Epithelial cell of proximal tubule (primary cell): ENCODE measurements at places on chromosomes 4 and X.

GRCh38 chrX:42378857-42379256 lies 399.1 kb downstream of the PPP1R2C start:
- DNase-seq: no peak

DNA sequence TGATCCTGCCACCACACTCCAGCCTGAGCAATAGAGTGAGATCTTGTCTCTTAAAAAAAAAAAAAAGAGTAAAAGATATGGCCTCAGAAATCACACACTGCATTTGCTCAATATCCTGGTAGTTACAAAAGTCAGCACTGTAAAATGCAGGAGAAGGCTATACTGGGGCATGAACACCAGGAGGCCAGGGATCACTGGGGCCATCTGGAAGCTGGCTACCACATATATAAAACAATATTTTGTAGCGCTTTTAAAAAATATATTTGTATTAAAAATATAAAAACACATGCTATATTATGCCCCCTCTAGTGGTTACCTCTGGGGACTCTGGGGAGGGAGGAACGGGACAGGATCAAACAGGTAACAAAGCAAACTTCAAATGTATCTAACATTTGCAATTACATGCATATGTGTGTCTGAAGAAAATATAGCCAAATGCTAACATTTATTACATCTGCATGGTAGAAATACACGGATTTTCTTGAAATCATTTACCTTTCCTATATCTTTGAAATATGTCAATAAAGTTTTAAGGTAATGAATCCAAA lies 4.0 kb downstream of the C4orf46 start:
- DNase-seq: no peak

DNA sequence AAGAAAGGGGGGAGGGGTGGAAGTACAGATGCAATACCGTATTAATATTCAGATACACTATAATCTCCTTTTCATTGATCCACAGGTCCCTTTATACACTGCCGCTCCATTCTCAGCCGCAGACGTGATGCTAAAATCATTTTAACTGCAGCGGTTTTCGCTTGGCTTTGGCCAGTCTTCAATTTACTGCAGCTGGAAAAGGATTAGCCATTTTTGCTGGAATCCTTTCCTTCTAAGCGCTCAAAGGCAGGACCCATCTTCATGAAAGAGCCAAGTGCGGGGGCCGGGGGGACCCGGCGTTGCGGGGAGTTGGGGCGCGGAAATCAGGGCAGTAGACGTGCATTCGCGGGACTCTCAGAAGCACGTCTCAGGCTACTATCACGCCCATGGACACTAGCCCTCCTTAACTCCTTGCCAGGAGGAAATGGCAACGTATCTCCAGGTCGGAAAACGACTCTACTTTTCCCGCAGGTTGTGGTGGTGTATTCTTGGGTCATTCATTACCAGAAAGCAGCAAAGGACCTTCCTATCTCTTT lies 1.7 kb upstream of the PCDH10 start:
- DNase-seq: no peak

DNA sequence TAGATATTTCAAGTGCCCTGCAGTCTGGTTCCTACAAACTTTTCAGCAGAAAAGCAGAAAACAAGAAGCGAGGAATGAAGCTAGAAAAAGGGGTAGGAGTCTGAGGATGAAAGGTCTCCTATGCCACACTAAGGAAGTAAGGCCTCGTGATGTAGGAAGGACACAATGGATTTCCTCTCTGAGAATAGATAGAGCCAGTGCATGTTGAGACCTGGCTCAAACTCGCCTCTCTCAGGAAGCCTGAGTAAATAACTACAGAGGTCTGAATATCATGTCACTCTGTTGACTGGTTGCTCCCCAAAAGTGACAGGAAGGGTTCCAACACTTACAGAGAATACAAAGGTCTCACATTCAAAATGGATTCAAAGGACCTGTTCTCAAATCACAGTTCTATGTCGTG lies 93.3 kb downstream of the GRIA3 start:
- no peak for DNase-seq

DNA sequence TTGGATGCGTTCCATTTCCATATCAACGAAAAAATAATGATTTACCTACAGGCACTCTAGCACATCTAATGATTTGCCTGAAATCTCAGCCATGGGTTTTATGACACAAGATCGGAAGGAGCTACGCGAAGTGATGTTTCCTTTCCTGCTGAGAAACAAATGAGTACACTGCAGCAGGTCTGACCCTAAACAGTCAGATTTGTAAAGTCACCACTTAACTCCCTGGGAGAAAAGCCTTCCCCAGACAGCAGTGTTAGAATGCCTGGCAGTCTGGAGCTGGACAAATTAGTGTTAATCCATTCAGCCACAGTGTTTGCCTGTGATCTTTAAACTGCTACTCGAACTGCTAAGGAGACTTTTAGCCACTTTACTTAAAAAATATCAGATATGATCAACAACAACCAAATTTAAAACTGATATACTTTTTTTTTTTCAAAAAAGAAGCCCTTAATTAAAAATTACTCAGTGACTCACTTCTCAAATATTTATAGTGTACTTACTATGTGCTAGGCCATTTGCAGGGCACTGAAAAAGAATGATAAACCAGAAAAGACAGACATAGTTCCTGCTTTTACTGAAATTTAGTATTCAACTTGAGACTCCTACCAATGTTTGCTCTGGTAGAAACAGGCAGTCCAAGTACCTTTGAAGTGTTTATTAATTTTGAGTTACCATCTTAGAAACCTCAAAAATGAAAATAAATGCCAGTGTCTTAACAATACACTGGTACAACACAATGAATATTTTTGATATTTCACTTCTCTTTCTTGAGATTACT lies 104.5 kb downstream of the SHISA3 start:
- DNase-seq: peak; percentile 53

DNA sequence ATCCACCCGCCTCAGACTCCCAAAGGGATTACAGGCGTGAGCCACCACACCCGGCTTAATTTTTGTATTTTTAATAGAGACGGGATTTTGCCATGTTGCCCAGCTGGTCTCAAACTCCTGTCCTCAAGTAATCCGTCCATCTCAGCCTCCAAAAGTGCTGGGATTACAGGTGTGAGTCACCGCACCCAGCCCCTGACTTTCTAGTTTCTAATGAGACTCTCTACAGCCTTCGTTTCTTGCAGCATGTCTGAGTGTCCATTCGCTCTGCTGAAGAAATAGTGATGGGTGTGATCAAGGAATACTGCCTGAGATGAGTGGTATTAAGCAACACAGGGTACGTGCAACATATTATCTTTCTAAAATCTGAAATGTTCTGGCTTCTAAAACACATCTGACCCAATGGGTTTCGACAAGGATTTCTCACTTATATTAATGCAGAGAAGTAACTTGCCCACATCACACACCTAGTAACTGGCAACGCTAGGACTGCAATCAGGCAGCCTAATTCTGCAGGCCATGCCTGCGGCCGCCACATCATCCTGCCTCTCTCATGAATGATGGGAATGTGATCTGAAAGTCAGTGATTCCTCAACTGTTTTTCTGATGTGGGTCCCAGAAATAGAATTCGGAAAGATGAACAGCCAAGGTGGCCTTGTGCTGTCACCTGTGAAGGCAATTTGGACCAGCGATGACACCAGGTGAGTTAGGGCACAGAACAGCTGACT lies 74.3 kb downstream of the RBM47 start:
- no peak for DNase-seq

- DNase-seq: no peak
Measured at GRCh38 chr4:167185465-167185864, 48.8 kb downstream of the SPOCK3 start.

DNA sequence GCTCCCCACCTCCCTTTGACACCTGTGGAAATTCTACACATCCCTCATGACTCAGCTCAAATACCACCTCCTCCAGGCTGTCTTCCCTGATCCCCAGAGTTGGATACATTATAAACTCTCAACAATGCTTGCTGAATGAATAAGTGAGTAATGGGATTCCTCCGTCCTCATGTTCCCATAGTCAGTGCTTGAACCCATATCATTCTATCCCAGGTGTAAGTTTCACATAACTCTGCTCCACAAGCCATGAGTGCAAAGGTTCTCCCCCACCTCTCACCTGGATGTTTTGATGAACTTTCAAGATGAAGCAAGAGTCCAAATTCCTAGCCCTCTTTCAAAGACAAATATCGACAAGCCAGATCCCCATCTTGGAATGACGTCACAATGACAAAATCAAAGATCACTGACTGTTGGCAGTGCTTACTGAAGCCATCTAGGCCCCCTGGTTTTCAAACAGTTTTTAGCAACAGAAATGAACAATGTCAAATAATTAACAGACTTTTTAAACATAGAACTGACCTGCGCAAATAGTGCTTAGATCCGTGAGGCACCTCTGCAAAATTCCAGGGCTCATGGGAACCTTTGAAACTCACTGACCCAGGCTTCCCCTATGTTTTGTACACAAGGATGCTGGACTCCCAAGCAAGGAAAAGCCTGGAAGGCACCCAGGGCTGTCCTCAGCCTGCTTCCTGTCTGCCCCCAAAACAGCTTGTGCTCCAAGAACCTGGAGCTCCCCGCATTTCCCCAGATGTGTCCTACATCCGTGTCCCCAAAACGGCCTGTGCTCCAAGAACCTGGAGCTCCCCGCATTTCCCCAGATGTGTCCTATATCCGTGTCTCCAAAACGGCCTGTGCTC lies 4.0 kb downstream of the SLC2A9 start:
- no peak for DNase-seq

- no peak for DNase-seq
Measured at GRCh38 chrX:3518870-3519269, 172.4 kb upstream of the MXRA5 start.

DNA sequence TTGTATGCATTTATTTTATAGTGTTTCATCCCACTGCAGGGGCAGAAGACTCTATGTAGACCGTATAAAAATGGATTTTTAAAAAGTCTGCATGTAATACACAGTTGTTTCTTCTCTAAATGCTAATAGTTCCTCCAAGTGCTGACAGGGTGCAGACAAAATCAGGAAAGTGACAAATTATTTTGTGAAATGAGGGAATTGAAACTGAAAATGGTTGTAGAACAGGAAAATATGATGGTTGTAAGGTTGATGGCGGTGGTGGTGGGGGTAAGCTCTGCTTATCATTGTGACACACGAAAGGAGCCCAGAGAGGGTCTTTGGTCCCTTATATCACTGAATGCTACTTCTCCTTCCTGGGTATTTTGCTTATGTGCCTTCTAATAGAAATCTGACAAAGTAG lies 4.3 kb downstream of the IL15 start:
- no peak for DNase-seq

- no peak for DNase-seq
Measured at GRCh38 chrX:55111578-55112254, 22.9 kb downstream of the PAGE2 start.

- DNase-seq: peak; percentile 93
Measured at GRCh38 chr4:148831945-148832344, 389.7 kb upstream of the NR3C2 start.

DNA sequence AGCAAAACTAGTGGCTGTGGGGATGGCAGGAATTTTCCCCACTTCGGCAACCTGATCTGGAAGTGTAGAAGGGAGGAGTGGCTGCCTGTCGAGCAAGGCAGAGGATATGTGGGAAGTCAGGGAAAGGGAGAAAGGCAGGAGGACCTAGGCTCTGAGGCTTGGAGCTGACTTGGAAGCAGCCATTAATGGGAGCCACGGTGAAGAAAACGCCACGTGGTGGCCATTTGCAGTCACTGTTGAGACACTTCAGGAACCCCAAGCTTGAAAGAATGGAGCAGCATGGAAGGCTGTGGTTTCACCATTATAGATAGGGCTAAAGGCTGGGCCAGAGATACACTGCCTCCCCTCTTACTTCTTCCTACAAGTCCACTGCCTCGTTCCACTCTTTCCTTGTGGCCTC lies 41.8 kb upstream of the MAML3 start:
- DNase-seq: no peak

DNA sequence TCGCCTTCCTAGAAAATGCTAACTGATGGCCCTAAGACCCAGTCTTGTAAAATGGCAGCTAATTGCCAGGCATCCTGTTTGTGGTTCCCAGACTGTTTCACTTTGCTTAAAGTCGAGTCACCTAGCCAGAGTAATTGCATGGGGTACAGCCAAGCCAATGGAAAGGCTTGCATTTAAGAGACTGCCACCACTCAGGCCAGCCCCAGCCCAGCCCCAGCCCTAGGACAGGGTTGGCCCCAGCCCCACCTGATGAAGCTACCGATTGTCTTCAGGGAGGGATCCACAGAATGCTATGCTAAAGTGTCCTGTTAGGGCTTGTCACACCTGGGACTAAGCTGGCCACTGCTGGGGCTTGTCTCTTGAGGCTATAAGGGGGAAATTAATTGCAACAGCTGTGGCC lies 194.6 kb upstream of the KLF3 start:
- no peak for DNase-seq

DNA sequence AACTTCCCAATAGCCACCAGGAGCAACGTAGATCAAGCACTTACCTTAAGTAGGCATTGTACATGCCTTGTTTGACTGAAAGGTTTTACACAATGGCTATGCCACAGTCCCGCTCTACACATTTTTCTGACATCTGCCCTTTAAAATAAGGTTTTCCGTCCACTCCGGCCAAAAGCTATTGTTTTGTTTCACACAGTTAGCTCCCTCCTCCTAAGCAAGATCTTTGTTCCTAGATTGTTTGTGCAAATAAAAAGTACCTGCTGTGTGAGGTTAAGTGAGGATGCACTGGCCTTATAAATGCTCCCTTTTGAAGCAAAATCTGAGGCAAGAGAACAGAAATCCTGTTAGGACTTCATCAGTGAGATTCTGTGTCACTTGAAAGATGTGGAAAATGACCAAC lies 11.8 kb downstream of the SCD5 start:
- DNase-seq: no peak

DNA sequence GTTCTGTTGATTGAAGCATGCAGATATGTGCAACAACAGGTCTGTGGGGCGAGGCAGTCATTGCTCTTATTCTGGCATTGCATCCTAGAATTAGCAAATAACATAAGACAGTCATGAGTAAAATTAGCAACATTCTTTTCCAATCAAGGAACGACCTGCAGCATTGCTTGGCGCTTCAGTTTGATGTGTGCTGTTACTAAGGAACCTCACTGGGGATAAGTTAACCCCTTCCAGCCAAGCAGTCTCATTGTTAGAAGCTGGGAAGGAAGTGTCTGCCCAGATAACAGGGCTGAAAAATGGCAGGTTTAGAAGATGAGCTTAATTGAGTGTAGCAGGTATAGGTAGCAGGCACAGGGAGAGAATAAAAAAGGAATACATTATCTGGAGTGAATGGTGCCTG lies 55.4 kb downstream of the RBM46 start:
- no peak for DNase-seq

- no peak for DNase-seq
Measured at GRCh38 chr4:143700046-143700415, 444 bp downstream of the FREM3 start.

DNA sequence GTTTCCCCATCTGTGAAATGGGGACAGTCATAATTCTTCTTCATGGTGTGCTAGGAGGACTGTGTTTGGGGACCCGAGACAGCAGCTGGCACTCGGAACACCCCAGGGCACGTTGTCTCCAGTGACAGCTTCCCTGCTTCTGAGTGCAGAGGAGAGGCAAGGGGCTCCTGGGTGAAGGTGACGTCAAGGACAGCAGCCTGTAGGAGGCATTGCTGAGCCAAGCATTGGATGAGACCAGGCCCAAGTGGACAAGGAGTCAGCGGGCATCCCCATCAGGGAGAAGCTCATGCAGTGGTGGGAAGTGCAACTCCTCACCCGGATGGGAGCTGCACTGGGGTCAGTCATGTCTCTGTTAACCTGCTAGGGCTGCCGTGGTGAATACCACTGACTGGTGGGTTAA lies 46.1 kb downstream of the EVC start:
- DNase-seq: no peak
